Mesenteric fat pad (tissue), 1 donor: ENCODE measurements at places on chromosomes 4 and X. TPM values are rescaled to one million over a fixed set of nuclear protein-coding genes. Genes with fewer than 3 reads are reported as not detected.

The MAGEB16 gene
- total RNA-seq: not detected

The VCX3A gene
- total RNA-seq: not detected

The ERVMER34-1 gene
- not detected for total RNA-seq

- DNase-seq: no peak
These were observed 72.7 kb upstream of the NALF2 start for GRCh38 chrX:69431420-69431819.

The PYURF gene
- 81.0 TPM for total RNA-seq

- no peak for DNase-seq
These were observed 63.5 kb downstream of the TMEM131L start for GRCh38 chr4:153529646-153530045.

GRCh38 chr4:121736735-121737351, 28.1 kb downstream of the SMIM43 start:
- no peak for DNase-seq

DNA sequence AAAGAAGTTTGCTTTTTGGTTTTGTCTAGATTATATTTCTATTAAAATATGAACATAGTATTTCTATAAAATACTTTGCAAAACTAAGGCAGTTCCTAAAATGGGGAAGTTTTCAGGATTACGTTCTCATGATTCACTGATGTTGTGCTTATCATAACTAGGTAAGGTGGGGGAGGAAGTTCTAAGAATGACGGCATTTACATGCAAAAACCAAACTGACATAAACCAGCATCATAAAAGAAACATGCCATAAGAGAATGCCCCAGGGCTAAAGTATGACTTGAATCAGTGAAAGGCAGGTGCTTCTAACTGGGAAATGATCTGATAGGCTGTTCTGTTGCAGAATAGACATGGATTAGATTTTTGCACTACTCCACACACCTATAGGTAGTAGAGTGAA, 204.7 kb upstream of the JADE1 start:
- DNase-seq: no peak
